ENCODE measurements at places on chromosomes 7 and 10.

DNA sequence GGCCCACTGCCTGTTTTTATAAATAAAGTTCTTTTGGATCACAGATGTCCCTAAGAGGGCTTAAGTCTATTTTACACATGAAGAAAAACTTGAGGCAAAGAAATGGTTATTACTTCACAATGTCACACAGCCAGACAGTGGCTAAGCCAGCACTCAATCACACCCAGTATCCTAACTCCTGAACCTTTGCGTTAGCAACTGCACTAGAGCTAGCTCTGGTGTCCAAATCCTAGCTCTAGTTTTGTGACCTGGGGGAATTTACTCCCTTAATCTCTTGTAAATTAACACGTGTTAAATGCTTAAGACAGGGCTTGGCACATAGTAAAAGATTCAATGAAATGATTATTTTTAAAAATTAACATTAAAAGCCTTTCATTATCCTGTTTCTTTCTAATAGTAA is 49.0 kb upstream of the TPK1 start:
- H3K27ac ChIP-seq: no peak overlapping the region
- DNase-seq: no peak
- no peak overlapping the region for H3K4me3 ChIP-seq
- peaks cover 3% of the 10 kb centered on the region for H3K4me1 ChIP-seq
- no peaks in the 10 kb centered on the region for H3K36me3 ChIP-seq

GRCh38 chr7:24910551-24911212 is 69.3 kb downstream of the OSBPL3 start:
- H3K4me3 ChIP-seq: peak overlapping the region; percentile 82
- peaks cover 52% of the 10 kb centered on the region for H3K4me1 ChIP-seq
- no peaks in the 10 kb centered on the region for H3K36me3 ChIP-seq
- DNase-seq: no peak
- H3K27ac ChIP-seq: peak overlapping the region; percentile 94

- H3K4me3 ChIP-seq: no peak overlapping the region
- peaks cover 6% of the 10 kb centered on the region for H3K36me3 ChIP-seq
- DNase-seq: no peak
- H3K27me3 ChIP-seq: no peaks in the 10 kb centered on the region
- H3K4me1 ChIP-seq: peaks cover under 1% of the 10 kb centered on the region
- no peak overlapping the region for H3K27ac ChIP-seq
Measured at GRCh38 chr10:129604333-129605032, 137.4 kb downstream of the MGMT start.

DNA sequence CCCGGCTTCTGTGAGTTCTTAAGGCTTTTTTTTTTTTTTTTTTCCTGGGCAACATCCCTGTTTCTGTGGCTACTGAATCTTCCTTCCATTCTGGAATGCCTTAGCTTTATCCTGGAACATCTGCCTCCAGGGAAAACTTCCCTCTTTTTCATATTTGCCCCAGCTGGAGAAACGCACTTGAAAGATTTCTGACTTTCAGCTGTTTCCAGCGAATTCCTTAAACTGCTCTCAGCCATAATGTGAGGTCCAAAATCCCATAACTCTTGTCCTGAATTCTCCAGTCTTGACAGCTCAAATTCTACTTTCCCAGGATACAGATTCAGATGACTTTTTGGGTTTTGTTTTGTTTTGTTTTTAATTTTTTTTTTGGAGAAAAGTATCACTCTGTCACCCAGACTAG is 263.6 kb upstream of the AUTS2 start:
- H3K27me3 ChIP-seq: no peaks in the 10 kb centered on the region
- DNase-seq: no peak
- no peak overlapping the region for H3K27ac ChIP-seq
- no peaks in the 10 kb centered on the region for H3K4me1 ChIP-seq
- H3K36me3 ChIP-seq: no peaks in the 10 kb centered on the region
- no peak overlapping the region for H3K4me3 ChIP-seq

- DNase-seq: no peak
- peaks cover 5% of the 10 kb centered on the region for H3K4me1 ChIP-seq
- H3K4me3 ChIP-seq: no peak overlapping the region
- H3K27me3 ChIP-seq: peaks cover 27% of the 10 kb centered on the region
- no peak overlapping the region for H3K27ac ChIP-seq
Measured at GRCh38 chr10:104288355-104288754, 19.4 kb downstream of the GSTO2 start.

GRCh38 chr10:78177491-78178185 is 144.0 kb downstream of the RPS24 start:
- no peak overlapping the region for H3K27ac ChIP-seq
- peaks cover 2% of the 10 kb centered on the region for H3K36me3 ChIP-seq
- DNase-seq: no peak
- H3K4me1 ChIP-seq: peaks cover 2% of the 10 kb centered on the region
- peaks cover 39% of the 10 kb centered on the region for H3K27me3 ChIP-seq
- peak overlapping the region; percentile 49 for H3K4me3 ChIP-seq

DNA sequence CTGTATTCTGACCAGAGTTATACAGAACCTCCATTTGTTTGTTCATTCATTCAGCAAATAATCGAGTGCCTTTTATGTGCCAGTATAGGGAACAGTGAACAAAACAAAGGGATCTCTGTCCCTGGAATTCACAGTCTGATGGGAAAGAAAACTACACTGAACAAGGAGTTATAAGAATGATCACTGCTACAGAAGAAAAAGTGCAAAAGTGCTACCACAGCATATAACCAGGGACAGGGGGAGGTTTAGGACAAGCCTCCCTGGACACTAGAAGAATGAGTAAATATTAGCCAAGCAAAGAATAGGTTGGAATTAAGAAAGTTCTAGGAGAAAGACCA is 4.2 kb downstream of the CLDN12 start:
- H3K4me1 ChIP-seq: peaks cover 15% of the 10 kb centered on the region
- DNase-seq: no peak
- peak overlapping the region; percentile 29 for H3K27ac ChIP-seq
- H3K27me3 ChIP-seq: no peaks in the 10 kb centered on the region

- H3K36me3 ChIP-seq: no peaks in the 10 kb centered on the region
- H3K27ac ChIP-seq: no peak overlapping the region
- peaks cover 30% of the 10 kb centered on the region for H3K27me3 ChIP-seq
- no peak for DNase-seq
- H3K4me1 ChIP-seq: no peaks in the 10 kb centered on the region
Measured at GRCh38 chr10:80924063-80924952, 386.6 kb downstream of the SH2D4B start.

GRCh38 chr7:108263425-108263824 is 133.3 kb upstream of the LAMB4 start:
- H3K36me3 ChIP-seq: no peaks in the 10 kb centered on the region
- no peaks in the 10 kb centered on the region for H3K4me1 ChIP-seq
- no peak overlapping the region for H3K27ac ChIP-seq
- no peak overlapping the region for H3K4me3 ChIP-seq
- peaks cover 12% of the 10 kb centered on the region for H3K27me3 ChIP-seq
- no peak for DNase-seq

GRCh38 chr7:157622000-157622399 is 285.2 kb downstream of the DNAJB6 start:
- no peaks in the 10 kb centered on the region for H3K27me3 ChIP-seq
- H3K27ac ChIP-seq: no peak overlapping the region
- H3K36me3 ChIP-seq: no peaks in the 10 kb centered on the region
- H3K4me3 ChIP-seq: peak overlapping the region; percentile 33
- DNase-seq: no peak

DNA sequence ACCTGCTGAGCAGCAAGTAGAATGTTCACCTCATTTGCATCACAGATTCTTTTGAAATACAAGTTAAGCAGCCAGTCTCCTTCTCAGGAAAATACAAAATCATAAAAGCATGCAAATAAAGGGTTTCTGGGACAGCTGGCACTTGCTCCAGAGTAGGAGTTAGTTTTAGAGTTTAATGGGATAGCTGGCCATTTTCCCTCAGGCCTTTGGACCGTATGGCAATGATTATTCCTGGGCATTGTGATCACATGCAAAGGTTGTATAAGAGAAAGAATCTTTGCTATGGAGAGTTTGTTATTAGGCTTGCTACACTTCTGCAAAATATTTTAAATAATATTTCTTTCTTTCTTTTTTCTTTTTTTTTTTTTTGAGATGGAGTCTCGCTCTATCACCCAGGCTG is 240.8 kb downstream of the CDK14 start:
- H3K27ac ChIP-seq: no peak overlapping the region
- no peaks in the 10 kb centered on the region for H3K36me3 ChIP-seq
- H3K27me3 ChIP-seq: no peaks in the 10 kb centered on the region
- H3K4me3 ChIP-seq: no peak overlapping the region
- no peak for DNase-seq

- no peak within 1 kb of the TSS for H3K27ac ChIP-seq
- H3K36me3 ChIP-seq: peaks cover 7% of the 10 kb centered on the region
- DNase-seq: no peak
- peak within 1 kb of the TSS; percentile 78 for H3K4me3 ChIP-seq
- H3K4me1 ChIP-seq: peaks cover 3% of the 10 kb centered on the region
- peaks cover 77% of the 10 kb centered on the region for H3K27me3 ChIP-seq
Measured at GRCh38 chr10:13528875-13529713, at the start of gene BEND7. Gene BEND7 (minus strand): TSS chr10:13529014. CDS start chr10:13528533, 481 bp downstream.

DNA sequence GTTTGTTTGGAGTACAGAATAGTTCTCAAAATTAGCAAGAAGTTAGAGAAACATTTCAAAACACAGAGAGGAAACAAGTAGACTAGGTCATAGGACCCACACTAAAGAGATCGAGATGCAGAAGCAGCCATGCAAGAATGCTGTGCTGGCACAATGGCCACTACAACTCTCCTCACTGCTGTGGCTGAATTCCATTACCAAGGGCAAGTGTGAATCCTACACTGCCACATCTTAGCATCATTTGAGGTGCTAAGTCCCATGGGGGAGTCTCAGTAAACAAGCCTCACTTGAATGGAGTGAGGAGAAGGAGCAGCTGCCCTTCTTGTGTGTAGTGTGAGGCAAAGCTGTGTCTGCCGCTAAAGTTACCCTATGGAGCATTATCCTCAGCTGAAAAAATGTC is 56.7 kb downstream of the PCLO start:
- H3K27me3 ChIP-seq: no peaks in the 10 kb centered on the region
- no peak overlapping the region for H3K27ac ChIP-seq
- no peaks in the 10 kb centered on the region for H3K36me3 ChIP-seq
- no peak for DNase-seq
- H3K4me3 ChIP-seq: no peak overlapping the region

DNA sequence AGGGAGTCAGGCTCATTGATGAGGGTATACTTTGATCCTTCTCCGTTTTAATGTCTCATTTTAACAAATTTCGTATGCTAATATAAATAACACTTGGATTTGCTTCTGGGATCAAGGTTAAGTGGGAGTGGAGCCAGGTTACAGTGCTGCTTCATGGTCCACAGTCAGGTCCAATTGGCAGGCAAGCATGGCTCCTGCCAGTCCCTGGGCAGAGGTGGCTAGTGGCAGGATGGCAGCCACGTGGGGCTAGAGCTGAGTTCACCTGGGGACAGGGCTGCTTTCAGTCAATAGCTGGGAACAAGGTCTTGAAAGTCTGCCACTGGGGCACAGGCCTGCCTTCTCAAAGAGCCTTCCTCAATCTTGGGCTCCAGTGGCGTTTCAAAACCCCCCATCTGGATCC is 16.0 kb upstream of the VWA2 start:
- peaks cover under 1% of the 10 kb centered on the region for H3K4me1 ChIP-seq
- no peak overlapping the region for H3K27ac ChIP-seq
- no peaks in the 10 kb centered on the region for H3K36me3 ChIP-seq

DNA sequence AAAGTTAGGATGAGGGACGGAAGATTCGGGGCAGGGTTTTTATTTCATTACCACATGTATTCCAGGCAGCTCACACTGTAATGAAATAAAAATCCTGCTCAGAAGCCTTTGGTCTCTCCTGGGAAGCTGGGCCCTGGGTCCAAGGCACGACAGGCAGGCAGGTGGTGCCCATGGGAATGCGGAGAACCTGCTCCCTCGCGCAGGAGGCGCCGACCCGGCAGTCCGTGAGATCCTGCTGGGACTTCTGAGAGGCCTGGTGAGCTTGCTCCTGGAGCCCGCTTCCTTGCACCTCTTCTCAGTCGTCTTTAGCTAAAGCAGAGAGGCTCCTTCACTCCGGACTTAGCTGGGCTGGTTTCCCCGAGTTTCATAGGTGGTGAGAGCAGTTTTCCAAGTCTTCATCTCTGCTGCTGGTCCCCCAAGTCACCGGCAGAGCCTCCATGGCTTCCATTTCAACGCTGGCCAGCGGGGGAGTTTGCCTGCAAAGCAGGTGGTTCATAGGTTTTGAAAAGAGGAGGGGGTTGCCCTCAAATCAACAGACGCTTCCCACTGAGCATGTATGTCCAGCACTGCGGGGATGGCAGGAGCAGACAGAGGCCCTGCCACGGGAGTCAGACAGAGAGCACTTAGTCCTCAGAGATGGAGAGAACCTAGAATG is 24.5 kb downstream of the IL15RA start:
- H3K27me3 ChIP-seq: no peaks in the 10 kb centered on the region
- H3K4me3 ChIP-seq: no peak overlapping the region
- peaks cover 5% of the 10 kb centered on the region for H3K4me1 ChIP-seq
- peak overlapping the region; percentile 37 for H3K27ac ChIP-seq
- no peak for DNase-seq

DNA sequence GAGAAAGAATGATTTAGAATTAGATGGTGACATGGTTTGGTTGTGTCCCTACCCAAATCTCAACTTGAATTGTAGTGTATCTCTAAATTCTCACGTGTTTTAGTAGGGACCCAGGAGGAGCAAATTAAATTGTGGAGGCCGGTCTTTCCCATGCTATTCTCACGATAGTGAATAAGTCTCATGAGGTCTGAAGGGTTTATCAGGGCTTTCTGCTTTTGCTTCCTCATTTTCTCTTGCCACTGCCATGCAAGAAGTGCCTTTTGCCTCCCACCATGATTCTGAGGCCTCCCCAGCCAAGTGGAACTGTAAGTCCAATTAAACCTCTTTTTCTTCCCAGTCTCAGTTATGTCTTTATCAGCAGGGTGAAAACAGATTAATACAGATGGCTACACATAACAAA is 167.4 kb upstream of the SVIL start:
- no peak overlapping the region for H3K4me3 ChIP-seq
- H3K36me3 ChIP-seq: no peaks in the 10 kb centered on the region
- no peak for DNase-seq
- peaks cover 9% of the 10 kb centered on the region for H3K27me3 ChIP-seq

GRCh38 chr10:108301002-108301401 is 1136.5 kb upstream of the SORCS1 start:
- H3K4me1 ChIP-seq: no peaks in the 10 kb centered on the region
- no peaks in the 10 kb centered on the region for H3K36me3 ChIP-seq
- H3K4me3 ChIP-seq: no peak overlapping the region
- H3K27ac ChIP-seq: no peak overlapping the region
- no peaks in the 10 kb centered on the region for H3K27me3 ChIP-seq
- no peak for DNase-seq

GRCh38 chr7:22256541-22257096 is 100.3 kb downstream of the RAPGEF5 start:
- H3K4me3 ChIP-seq: no peak overlapping the region
- H3K36me3 ChIP-seq: no peaks in the 10 kb centered on the region
- H3K4me1 ChIP-seq: peaks cover 2% of the 10 kb centered on the region

DNA sequence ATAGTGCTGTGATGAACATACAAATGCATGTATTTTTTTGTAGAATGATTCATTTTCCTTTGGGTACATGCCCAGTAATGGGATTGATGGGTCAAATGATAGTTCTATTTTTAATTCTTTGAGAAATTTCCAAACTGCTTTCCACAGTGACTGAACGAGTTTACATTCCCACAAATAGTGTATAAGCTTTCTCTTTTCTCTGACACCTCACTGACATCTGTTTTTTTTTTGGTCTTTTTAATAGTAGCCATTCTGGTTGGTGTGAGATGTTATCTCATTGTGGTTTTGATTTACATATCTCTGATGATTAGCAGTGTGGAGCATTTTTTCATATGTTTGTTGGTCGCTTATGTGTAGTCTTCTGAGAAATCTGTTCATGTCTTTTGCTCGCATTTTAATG is 195.0 kb upstream of the AGK start:
- DNase-seq: no peak
- H3K4me1 ChIP-seq: peaks cover 4% of the 10 kb centered on the region
- H3K36me3 ChIP-seq: no peaks in the 10 kb centered on the region

GRCh38 chr7:83178066-83178465 is 15.4 kb upstream of the PCLO start:
- no peak overlapping the region for H3K27ac ChIP-seq
- H3K27me3 ChIP-seq: no peaks in the 10 kb centered on the region
- no peak for DNase-seq

Data from T-helper 17 cell (primary cell).